A549 treated with CORT108297 at 1 μM for 4 hours (cell line): ENCODE measurements at places on chromosomes 2 and 18. TPM values are rescaled to one million over a fixed set of nuclear protein-coding genes. Genes with fewer than 3 reads are reported as not detected.

The HOXD4 gene
- 0.14 to 0.62 TPM (median 0.49 TPM) in 5 replicates for total RNA-seq

The ASXL3 gene
- not detected in 5 replicates for total RNA-seq

The SATB2 gene
- 2.7 to 3.6 TPM (median 3.3 TPM) in 5 replicates for total RNA-seq

The MBOAT2 gene
- 25.9 to 38.6 TPM (median 31.9 TPM) in 5 replicates for total RNA-seq

The CTAGE1 gene
- total RNA-seq = 0.05 TPM in 1 of 5 replicates, not detected in the others

The NT5C1B gene
- not detected in 5 replicates for total RNA-seq

The VAMP8 gene
- total RNA-seq = 15.2 to 18.7 TPM (median 16.4 TPM) in 5 replicates

The SERPINB12 gene
- total RNA-seq = not detected in 5 replicates

The LIPG gene
- 0.02 to 0.32 TPM (median 0.19 TPM) in 5 replicates for total RNA-seq

The TNFAIP6 gene
- total RNA-seq = 1.0 to 2.0 TPM (median 1.4 TPM) in 5 replicates
